ENCODE measurements at places on chromosomes 16 and 17.
A peak's percentile ranks its signal among the peaks of the same experiment; 100 is the strongest.

GRCh38 chr16:20879175-20880040 is 20.8 kb downstream of the DCUN1D3 start:
- no peak for DNase-seq

GRCh38 chr17:17062356-17062755 is 20.1 kb downstream of the MPRIP start:
- no peak for DNase-seq

- DNase-seq = no peak
These were observed 117.5 kb downstream of the FTO start for GRCh38 chr16:53821487-53821886.

DNA sequence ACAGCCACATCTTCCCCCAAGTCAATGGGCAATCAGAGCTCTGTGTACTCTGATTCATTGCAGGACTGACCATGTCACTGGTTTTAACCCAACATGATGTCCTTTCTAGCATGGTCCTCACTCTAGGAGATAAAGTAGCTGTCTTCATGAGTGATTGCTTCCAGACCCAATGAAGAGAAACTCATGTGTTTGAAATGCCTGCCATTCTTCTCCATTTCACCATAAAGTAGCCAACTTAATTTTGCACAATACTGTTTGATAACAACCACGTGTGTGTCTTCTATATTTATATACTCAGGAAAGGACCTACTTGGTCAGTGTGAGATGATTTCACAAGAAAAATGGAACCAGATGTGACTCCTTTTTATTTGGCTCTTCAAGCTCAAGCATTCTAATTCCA is 172.5 kb downstream of the AXIN2 start:
- DNase-seq = peak; percentile 50

All from HFF-Myc (cell line).